ENCODE measurements at places on chromosomes 6 and 20.

GRCh38 chr6:37538107-37538506, 38.4 kb upstream of the CCDC167 start:
- DNase-seq, result no peak

DNA sequence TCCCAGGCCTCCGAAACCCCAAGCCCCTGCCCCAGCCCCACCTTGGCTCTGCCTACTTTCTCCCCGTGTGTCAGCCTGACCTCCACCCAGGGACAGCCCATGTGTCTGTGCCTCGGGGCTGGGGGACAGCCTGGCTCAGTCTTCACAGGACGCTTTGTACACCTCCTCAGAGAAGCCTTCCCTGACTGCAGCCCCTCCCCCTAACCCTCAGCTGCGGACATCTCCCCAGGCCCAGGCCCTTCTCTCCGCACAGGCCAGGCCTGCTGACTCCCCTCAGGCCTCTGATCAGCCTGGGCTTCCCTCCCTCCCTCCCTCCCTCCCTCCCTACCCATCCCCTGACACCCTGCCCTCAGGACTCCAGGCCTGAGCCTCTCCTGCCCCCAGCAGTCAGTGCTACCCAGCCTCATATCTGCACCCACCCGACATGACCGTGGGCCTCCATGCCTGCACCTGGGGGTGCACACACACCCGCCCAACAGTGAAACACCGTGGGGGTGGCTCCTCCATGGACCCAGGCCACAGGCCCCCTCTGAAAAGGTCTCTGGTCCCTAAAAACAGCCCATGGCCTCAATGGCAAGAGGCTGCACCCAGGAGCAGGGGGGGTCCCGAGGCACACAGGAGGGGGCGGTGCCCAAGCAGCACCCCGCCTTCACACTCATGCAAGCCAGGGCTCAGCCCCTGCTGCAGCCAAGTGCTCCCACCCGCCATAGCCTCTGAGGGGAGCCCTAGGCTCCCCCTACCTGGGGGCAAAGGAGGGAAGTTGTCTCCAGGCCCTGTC, 12.9 kb downstream of the LAMA5 start:
- DNase-seq, result no peak

- no peak for DNase-seq
Observed at GRCh38 chr6:109178921-109179320, 83.6 kb downstream of the CEP57L1 start.

DNA sequence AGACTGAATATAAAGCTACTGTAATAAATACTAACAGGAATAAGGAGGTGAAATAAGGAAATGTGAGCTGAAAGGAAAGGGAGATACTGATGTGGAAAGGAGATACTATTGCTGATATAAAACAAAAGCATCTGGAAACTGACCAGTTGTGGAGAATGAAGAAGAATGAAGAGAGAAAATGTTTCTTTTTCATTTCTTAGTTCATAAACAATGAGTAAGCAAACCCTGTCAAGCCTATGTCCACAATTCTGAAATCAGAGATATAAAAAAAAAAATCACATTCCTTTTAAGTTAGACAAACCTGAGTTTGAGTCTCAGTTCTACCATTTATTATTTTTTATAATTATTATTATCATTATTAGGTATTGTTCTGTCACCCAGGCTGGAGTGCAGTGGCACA, 121.6 kb upstream of the GJE1 start:
- no peak for DNase-seq

GRCh38 chr6:25100288-25100687, 164.5 kb upstream of the RIPOR2 start:
- no peak for DNase-seq

GRCh38 chr20:25318471-25319240, 70.8 kb downstream of the PYGB start:
- DNase-seq, result no peak

GRCh38 chr6:139577763-139578604, 203.5 kb upstream of the CITED2 start:
- no peak for DNase-seq

- no peak for DNase-seq
Observed at GRCh38 chr20:58094698-58095097, 133.8 kb downstream of the ANKRD60 start.

GRCh38 chr20:2820896-2821869, 5.0 kb downstream of the TMEM239 start:
- no peak for DNase-seq

DNA sequence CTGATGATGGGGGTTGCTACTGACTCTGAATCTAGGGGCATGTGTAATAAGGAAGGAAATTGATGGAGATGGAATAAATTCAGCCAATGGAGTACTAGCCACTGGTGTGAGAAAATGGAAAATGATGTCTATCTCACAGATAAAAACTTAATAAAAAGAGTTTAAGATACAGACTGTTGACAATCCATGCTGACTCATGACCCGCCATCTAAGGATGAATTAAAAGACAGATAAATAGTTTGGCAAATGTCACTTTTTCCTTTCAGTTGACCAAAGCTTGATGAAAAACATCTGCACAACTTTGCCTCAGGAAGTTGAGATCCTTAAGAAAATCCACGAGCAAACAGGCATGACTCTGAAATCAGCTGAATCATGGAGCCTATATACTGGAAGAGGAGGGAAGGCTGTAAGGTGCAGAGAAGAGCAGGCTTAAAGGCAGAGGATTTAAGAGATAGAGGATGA, 82.6 kb upstream of the BMP5 start:
- no peak for DNase-seq
